ENCODE measurements at places on chromosomes 12 and 14.

GRCh38 chr12:6834873-6835272 lies 5.9 kb upstream of the GNB3 start:
- DNase-seq: no peak

- no peak for DNase-seq
Observed at GRCh38 chr12:92721130-92721529, 18.3 kb downstream of the PLEKHG7 start.

- no peak for DNase-seq
Observed at GRCh38 chr12:3747543-3747942, 5.4 kb downstream of the CRACR2A start.

- DNase-seq: no peak
Observed at GRCh38 chr12:85357609-85358008, 77.6 kb downstream of the ALX1 start.

DNA sequence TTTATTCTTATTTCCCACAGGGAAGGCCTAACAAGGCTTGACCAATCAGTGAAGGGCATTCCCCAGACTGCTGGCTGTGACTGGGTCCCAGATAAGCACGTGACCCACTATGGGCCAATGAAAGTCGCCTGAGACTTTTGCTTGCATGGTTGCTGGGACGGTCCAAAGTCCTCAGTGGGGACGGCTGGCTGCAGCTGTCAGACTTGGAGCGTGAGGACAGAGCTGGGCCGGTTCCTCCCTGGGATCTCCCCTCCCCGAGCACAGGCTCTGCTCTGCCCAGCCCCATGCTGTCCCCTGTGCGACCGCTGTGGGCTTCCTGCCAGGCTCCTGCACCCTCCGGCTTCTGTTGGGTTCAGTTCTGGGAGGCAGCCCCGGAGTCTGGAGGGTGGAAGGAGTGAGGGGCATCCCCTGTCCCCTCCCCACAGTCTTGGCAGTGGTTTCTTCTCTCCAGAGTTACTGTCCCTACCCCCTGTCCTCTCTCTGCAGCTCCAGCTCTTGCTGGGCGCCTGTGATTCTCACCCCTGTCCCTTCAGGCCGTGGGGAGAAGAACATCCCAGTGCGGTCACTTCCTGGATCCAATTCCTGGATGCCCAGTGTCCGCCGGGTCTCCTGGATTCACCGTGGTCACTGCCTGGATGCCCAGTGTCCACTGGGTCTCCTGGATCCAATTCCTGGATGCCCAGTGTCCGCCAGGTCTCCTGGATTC lies 50.1 kb downstream of the GALNT9 start:
- DNase-seq: no peak

- no peak for DNase-seq
Observed at GRCh38 chr12:24233519-24234246, 284.2 kb upstream of the SOX5 start.

DNA sequence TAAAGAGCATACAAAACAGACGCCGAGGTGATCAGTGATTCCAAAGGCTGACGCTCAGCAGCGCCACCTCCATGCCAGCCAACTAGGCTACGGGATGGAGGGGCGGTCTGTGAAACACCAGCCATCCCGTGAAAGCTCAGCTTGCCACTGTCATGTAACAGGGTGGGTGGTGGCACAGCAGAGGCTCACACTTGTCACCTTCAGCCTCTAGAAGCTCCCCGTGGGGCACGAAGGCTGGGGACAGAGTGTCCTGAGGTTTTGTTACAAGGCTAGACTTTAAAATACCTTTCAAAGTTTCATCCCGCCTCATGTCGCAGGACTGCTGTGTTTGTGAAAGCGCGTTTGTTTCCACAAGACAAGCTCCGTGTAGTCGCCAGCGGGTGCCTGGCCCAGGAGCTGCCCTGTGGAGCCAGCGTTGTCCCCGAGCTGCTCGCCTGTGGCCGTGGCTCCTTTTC lies 20.7 kb downstream of the XRCC3 start:
- DNase-seq: no peak

GRCh38 chr12:131077931-131078391 lies 124.3 kb downstream of the ADGRD1 start:
- DNase-seq: no peak

- peak; percentile 93 for DNase-seq
Observed at GRCh38 chr12:57522011-57522886, at the start of gene MBD6. Gene MBD6 (plus strand): TSS chr12:57522824. CDS start chr12:57524304, 1,480 bp downstream.

DNA sequence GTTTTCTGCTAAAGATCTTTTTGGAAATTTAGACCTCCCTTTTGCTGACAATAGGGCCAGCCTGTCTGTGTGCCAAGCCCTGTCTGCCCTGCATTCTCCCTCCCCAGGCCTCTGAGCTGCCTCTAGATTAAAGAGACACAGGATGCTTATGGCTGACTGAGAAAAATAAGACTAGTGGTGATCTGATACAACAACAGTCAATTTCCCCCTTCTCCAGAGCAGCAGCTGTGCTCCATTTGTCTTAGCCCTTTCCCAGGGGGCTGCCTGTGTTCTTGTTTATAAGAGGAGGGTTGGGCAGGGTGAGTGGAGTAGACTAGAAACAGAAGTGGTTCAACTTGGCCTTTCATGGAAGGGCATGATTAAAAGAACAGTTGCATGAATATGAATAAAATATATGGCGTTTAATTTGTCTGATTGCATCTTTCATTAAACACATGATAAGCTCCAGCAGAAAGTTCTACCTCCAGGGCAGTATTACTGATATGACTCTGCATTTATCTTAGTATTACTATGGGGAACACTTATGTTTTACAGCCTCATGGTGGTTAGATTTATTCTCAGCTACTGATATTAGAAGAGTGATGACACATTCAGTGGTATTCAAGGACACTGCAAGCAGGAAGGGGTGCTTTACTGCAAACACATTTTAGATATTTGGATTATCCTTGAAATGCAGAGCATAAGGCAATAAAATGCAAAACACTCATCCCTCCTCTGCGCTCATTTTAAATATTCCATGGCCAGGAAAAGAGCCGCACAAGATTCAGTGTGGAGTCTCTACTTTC lies 150.2 kb upstream of the CLEC14A start:
- DNase-seq: no peak

DNA sequence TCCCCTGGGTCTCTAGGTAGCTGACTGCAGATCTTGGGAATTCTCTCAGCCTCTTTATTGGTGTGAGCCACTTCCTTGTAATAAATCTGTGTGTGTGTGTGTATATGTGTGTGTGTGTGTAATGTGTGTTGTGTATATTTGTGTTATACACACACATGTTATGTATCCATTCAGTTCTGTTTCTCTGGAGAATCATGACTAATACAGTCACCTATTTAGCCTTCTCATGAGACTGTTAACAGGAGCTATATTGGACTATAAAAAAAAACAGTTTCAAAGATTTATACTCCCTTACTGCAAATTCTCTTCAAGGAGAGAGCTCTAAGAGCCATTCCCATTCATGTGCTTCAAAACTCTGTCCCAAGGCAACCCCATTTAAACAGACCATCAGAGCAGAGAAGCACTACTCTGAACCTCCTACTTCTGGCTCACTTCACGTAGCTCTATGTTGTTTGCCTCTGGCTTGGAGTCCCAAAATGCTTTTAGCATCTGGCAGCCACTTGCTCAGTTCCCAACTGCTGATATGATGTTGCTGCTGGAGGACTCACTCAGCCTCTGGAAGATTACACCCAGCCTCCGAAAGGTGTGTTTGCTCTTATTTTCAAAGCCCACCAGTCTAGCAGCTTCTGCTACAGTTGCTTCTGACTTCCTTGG lies 48.7 kb upstream of the KITLG start:
- DNase-seq: no peak

DNA sequence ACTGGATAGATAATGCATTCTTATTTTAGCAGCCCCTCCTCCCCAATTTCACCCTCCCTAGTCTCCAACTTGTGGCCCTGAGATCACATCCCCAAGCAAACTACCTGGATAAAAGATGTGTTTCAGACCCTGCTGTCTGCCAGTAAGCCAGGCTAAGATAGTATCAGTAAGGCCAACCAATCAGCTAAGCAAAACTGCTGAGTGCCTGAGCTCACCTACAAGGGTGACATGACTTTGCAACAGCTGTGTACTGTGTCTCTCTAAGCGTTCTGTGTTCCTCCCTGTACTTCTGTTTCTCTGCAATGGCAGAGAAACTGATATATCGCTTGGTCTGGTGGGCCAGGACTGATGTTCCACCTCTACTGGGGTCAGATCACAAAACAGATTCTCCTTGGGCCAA lies 224.9 kb downstream of the BTG1 start:
- no peak for DNase-seq

DNA sequence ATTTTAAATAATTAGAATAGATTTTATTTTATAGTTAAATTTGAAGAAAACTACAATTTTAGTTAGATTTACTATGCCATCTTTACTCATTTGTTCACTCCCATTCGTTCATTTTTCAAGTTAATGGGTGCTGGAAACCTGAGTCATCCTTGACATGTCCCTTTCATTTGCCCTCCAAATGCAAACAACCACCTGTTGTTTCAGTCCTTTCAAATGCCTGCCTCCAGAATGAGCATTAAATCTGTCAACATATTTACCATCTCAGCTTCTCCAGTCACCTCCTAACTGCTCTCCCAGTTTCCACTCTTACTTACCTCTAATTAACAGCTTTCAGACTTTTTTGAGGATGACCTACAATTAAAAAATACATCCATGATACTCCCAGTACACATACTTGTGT lies 375.5 kb downstream of the RAD51B start:
- no peak for DNase-seq

Measured in activated T-cell treated with anti-CD3 and anti-CD28 coated beads for 48 hours (primary cell).